Colonic mucosa (tissue), 4 donors: ENCODE measurements at places on chromosomes 7 and 10. TPM values are rescaled to one million over a fixed set of nuclear protein-coding genes. Genes with fewer than 3 reads are reported as not detected.

Gene ZFAND2A
- total RNA-seq = 38.7 TPM

Gene PCDH15
- not detected for total RNA-seq

Gene ENTPD1
- total RNA-seq = 10.8 TPM

Gene COBL
- 49.2 TPM for total RNA-seq

Gene NME8
- not detected for total RNA-seq

Gene PDE1C
- total RNA-seq = 2.7 TPM

Gene FBXO24
- total RNA-seq = 1.8 TPM

Gene ZNF365
- not detected for total RNA-seq

Gene C7orf57
- not detected for total RNA-seq

- DNase-seq = no peak
Observed at GRCh38 chr7:135372222-135372621, 137.7 kb downstream of the CNOT4 start.

GRCh38 chr7:104795086-104795485 is 218.9 kb upstream of the KMT2E start:
- DNase-seq = no peak

- DNase-seq = no peak
Observed at GRCh38 chr10:124802313-124802675, 675 bp downstream of the ABRAXAS2 start.

DNA sequence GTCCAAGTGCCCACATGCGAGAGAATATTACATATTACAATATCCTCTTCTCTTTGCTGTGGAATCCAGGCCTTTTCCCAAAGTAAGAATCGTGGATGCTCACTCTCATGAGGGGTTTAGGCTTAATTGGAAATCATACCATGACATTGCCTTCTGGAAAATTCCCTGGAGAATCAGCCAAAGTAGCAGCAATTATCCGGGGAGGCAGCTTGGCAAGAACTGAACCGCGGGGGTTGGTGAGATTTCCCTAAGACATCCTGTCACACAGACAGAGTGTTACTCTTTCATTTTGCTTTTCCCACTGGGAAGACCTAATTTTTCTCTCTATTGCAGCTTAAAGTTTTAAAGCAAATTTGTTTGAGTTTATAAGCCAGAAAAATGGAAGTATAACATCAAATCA is 463.6 kb upstream of the DPP6 start:
- DNase-seq = no peak

GRCh38 chr7:69620063-69620462 is 21.8 kb downstream of the AUTS2 start:
- no peak for DNase-seq

DNA sequence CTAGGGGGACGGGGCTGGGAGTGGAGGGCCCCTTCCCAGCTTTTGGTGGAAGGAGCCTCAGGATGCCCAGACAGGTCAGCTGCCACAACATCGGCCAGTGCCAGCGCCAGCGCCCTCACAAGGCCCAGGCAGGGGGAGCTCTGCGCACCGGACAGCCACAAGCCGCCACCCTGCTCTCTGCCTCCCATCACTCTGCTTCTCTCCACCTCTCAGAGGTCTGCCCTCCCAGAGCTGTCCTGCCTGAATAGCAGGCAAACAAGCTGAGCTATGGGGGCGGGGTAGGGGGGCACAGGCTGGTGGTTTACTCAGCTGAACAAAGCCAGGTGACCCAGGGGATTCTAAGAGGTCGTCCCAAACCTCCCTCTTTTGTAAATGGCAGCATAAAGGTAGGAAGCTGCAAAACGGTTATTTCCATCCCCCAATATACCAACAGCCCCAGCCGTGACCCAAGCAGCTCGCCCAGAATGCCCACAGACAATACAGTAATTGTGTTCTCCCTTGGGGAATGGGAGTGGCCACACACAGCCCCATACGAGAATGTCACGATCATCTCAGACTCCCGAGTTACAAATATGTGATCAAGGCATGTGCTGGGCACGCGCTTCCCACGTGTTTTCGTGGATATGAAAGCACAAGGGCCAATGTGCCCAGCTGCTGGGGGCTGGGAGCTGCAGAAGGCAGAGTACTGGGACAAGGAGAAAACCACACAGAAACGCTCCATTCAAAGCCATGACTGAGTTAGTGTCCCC is 19.7 kb downstream of the FAM53B start:
- DNase-seq = no peak

DNA sequence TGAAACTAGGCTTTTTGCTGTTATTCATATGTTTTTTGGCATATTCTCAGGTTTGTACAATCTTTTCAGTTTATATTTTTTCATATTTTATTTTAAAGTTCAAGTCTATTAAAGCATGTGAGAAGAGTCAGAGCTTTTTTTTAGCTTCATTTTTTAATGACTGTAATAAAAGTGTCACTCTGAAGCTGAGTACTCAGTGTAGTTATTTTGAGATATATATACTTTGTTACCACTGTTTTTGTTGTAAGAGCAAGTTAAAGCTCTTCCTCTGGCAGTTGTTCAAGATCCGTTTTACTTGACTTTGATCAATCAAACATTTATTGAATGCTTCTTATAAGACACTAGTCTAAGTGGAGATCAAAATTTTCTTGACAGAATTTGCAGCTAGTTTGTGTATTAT is 37.5 kb downstream of the CASD1 start:
- DNase-seq = no peak

DNA sequence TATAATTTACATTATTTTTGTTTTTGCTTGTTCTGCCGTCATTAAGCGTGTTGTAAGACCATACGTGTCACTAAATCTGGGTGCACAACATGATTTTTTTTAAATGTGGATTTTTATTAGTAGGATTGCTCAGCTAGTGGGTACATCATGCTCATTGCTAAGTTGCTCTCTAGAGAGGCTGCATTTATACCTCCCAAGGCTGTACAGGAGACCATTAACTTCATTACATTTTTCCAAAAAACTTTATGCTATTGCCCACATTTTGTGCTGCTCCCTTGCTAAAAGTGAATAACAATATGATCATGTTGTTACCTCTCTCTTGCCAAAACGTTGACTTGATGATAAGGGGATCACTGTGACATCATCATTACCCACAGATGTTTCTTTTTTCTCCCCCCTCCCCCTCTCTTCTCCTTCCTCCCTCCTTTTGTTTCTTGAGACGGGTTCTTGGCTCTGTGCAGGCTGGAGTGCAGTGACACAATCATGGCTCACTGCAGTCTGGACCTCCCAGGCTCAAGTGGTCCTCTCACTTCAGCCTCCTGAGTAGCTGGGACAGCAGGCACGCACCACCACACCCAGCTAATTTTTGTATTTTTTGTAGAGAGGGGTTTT is 65.1 kb downstream of the BMPR1A start:
- no peak for DNase-seq

GRCh38 chr7:105796365-105796764 is 80.0 kb downstream of the ATXN7L1 start:
- no peak for DNase-seq

- DNase-seq = no peak
Observed at GRCh38 chr10:128892005-128892404, 575.0 kb upstream of the MGMT start.

GRCh38 chr7:112292162-112292561 is 85.7 kb downstream of the ZNF277 start:
- DNase-seq = no peak

GRCh38 chr7:5001911-5002310 is 42.9 kb upstream of the MMD2 start:
- no peak for DNase-seq

DNA sequence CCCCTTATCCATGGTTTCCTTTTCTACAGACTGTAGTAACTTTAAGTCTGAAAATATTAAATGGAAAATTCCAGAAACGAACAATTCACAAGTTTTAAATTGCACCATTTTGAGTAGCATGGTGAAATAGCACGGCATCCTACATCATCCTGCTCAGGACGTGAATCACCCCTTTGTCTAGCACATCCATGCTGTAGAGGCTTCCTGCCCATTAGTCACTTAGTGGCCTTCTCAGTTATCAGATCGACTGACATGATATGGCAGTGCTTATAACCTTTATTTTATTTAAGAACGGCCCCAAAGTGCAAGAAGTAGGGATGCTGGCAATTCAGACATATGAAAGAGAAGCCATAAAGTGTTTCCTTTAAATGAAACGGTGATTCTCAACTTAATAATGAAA is 82.7 kb downstream of the CPXM2 start:
- DNase-seq = no peak

DNA sequence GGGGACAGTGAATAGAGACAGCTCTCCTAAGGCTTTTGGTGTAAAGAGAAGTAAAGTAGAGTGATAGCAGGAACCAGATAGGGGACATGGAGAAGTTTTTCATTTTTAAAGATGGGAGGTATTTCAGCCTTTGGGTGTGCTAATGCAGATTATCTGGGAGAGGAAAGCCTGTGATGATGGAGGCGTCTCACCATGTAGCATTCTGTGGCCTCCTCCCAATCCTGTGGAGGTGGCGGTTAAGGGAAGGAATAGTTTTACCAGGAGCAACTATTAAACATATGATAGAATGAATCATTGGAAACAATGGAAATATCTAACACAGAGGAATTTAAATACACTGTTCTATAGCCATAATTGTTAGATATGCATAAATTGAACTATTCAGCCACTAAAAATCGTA is 101.3 kb downstream of the CNNM2 start:
- DNase-seq = no peak

- no peak for DNase-seq
Observed at GRCh38 chr7:68429411-68430117, 1168.7 kb upstream of the AUTS2 start.
